Smooth muscle cell of bladder (primary cell): ENCODE measurements at places on chromosomes 2 and 18. TPM values are rescaled to one million over a fixed set of nuclear protein-coding genes. Genes with fewer than 3 reads are reported as not detected.

RTP5 gene
- total RNA-seq: not detected in 2 replicates

IL1B gene
- 26.3 and 54.3 TPM in 2 replicates for total RNA-seq

GALNT13 gene
- 17.2 and 40.3 TPM in 2 replicates for total RNA-seq

SRBD1 gene
- 14.8 and 18.1 TPM in 2 replicates for total RNA-seq

DOK1 gene
- total RNA-seq: 21.9 and 27.9 TPM in 2 replicates

BOLL gene
- not detected in 2 replicates for total RNA-seq

RNF138 gene
- 14.1 and 14.4 TPM in 2 replicates for total RNA-seq

OSBPL6 gene
- total RNA-seq: 1.1 and 1.4 TPM in 2 replicates

IL36RN gene
- total RNA-seq: 0.09 TPM in 1 of 2 replicates, not detected in the other

SERPINB11 gene
- total RNA-seq: not detected in 2 replicates

SAG gene
- total RNA-seq: not detected in 2 replicates

TRIM54 gene
- 0.14 TPM in 1 of 2 replicates, not detected in the other for total RNA-seq

MOCOS gene
- total RNA-seq: 10.9 and 11.0 TPM in 2 replicates

LYPD6 gene
- total RNA-seq: 0.18 and 0.57 TPM in 2 replicates

SLC30A3 gene
- under 0.01 TPM in 1 of 2 replicates, not detected in the other for total RNA-seq

MROH2A gene
- under 0.01 and 0.14 TPM in 2 replicates for total RNA-seq

MAP3K19 gene
- total RNA-seq: not detected in 2 replicates
